Naive thymus-derived CD8-positive, alpha-beta T cell (primary cell): ENCODE measurements at places on chromosomes 2 and 18. TPM values are rescaled to one million over a fixed set of nuclear protein-coding genes. Genes with fewer than 3 reads are reported as not detected.

PIEZO2 gene
- total RNA-seq, result not detected

- no peak for DNase-seq
Measured at GRCh38 chr2:180203972-180204371, 196.9 kb upstream of the CWC22 start.

GRCh38 chr18:73758446-73758845, 389.2 kb downstream of the FBXO15 start:
- DNase-seq, result no peak

DNA sequence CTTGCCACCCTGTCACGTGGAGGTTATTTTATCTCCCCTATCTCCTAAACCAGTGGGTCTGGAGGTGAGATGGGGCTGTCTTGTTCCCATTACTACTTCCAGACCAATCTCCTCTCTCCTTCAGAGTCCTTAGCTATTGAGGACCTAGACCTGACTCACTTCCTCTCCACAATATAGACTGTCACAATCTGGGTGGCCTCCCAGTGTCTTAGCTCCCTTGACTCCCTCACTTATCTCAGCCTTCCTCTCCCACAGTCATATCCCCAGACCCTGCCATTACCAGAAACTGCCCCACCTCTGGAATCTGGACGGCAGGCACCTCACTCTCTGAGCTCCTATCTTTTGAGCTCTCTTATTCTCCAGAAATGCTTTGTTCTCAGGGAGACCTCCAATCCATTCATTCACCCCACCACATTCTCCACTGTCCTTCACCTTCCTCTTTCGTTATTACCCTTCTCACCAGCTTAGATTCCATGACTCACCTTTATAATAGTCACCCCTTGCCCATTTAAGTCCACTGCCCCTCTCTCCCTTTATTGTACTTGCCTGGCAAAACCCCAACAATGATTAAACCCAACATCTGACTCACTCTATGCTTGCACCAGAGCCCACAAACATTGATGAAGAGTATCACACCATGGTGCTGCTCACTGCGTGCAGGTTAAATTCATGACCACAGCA, 23.3 kb upstream of the SIX3 start:
- DNase-seq, result no peak

CIDEA gene
- not detected for total RNA-seq

GRCh38 chr2:161230959-161231358, 70.7 kb downstream of the TANK start:
- no peak for DNase-seq

NEB gene
- 1.7 TPM for total RNA-seq

TMEM178A gene
- 0.47 TPM for total RNA-seq

- DNase-seq, result peak; percentile 45
Measured at GRCh38 chr2:73291093-73291460, 2.3 kb downstream of the EGR4 start.

- DNase-seq, result no peak
Measured at GRCh38 chr2:200042944-200043343, 87.6 kb downstream of the MAIP1 start.

COLEC12 gene
- not detected for total RNA-seq

DNA sequence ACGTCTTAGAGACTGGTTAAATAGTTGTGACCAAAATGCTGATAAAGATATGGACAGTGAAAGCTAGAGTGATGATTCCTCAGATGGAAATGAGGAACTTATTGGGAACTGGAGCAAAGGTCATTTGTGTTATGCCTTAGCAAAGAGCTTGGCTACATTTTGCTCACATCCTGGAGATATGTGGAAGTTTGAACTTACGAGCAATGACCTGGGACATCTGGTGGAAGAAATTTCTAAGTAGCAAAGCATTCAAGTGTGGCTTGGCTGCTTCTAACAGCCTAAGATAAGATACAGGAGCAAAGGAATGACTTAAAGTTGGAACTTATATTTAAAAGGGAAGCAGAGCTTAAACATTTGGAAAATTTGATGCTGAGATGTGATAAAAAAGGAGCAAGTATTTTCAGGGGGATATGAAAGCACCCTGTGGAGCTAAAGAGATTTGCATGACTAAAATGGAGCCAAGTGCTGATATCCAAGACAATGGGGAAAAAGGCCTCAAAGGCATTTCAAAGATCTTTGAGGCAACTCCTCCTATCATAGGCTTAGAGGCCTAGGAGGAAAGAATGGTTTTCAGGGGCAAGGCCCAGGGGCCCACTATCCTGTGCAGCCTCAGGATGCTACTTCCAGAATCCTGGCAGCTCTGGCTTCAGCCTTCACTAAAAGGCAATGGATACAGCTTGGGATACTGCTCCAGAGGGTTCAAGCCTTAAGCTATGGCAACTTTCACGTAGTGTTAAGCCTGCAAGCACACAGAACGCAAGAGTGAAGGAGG, 124.1 kb upstream of the KLHL14 start:
- DNase-seq, result no peak

DNA sequence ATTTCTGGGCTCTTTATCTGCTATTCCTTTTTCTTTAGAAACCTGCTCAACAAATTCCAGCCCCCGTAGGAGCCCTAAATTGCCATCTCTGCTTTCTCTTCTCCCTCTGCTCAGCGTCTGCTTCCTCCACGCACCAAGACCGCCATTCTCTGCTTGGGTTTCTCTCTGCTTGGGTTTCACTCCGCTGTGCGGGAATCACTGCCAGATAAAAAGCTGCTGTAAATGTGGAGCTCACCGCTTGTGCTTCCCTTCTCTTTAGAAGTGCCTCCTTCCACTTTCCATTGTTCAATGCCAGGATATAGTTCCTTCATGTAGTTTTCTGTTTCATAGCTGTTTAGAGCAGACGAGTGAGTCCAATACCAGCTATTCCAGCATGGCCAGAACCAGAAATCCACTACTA, 45.9 kb downstream of the TMEM237 start:
- no peak for DNase-seq

- DNase-seq, result no peak
Measured at GRCh38 chr2:102193074-102193473, 6.3 kb downstream of the IL1RL2 start.

DNA sequence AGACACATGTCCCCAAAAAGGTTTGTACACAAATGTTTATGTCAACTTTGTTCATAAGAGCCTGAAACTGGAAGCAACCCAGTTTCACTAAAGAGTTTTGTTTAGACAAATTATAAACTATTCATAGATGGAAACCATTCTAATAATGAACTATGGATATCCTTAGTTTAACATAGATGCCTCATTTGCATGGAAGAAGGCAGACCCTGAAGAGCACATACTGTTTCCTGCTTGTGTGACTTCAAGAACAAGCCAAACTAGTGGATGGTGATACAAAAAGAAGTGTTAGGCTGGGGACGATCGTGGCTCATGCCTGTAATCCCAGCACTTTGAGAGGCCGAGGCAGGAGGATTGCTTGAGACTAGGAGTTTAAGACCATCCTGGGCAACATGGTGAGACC, 48.1 kb downstream of the ACOXL start:
- no peak for DNase-seq

ARHGAP28 gene
- not detected for total RNA-seq

DNA sequence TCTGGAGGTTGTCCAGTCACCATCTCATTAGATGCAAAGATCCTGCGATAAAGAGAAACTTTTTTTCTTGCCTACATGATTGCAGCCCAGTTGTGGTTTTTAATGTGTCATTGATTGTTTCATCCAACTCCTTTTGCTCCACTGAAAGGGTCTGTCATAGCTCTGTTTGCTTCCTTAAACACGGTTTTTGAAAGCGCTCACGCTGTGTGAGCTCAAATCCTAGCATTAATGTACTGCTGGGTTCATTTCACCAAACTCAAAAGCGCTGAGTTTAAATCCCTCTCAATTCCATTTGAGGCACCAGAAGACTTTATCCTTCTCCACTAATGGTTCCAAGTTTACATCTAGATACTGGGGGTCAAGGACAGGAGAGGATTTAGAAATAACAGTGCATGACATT, 53.6 kb downstream of the CDK15 start:
- no peak for DNase-seq

UPP2 gene
- total RNA-seq, result not detected

DNA sequence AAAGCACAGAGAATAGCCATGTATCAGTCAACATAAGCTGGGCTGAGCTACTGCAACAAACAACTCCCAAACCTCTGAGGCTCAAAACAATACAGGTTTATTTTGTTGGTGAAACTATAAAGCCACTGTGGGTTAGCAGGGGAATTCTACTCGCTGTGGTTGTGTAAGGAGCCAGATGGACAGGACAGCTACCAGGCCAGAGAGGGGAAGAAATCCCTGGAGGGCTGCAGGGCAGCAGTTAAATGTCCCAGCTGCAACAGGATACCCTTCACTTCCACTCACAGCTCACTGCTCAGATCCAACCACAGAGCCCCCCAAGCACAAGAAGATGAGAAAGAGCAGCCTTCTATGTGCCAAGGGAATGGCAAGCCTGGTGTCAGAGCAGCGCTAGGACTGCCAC, 245.9 kb upstream of the RAB6C start:
- no peak for DNase-seq

DNA sequence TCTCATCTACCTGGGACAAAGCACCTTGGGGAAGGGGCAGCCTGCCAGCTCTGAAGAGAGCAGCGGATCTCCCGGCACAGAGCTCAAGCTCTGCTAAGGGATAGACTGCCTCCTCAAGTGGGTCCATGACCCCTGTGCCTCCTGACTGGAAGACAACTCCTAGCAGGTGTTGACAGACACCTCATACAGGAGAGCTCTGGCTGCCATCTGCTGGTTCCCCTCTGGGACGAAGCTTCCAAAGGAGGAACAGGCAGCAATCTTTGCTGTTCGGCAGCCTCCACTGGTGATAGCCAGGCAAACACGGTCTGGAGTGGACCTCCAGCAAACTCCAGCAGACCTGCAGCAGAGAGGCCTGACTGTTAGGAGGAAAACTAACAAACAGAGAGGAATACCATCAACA, 549.9 kb upstream of the LRATD1 start:
- DNase-seq, result no peak

DNA sequence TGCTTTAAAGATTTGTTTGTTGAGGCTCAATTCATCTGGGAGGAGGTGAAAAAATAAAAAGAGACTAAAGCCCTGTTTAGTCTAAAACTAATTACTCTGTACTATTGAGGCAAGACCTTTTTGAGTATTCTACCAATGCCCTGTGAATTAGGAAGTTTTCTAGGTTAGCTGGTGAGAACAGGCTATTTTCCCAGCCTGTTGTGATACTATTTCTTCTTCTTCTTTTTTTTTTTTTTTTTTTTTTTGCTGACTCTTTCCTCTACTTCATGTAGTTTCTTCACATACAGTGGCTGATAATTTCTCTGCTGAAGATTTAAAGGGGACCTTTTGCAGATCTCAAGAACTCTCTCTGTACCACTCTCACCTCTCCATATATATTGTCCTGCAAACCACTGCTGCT, 8.8 kb upstream of the TMEM87B start:
- no peak for DNase-seq

MPP4 gene
- not detected for total RNA-seq

GRCh38 chr18:33924576-33924975, 300.1 kb downstream of the NOL4 start:
- DNase-seq, result no peak

CYP27C1 gene
- total RNA-seq, result not detected

DNA sequence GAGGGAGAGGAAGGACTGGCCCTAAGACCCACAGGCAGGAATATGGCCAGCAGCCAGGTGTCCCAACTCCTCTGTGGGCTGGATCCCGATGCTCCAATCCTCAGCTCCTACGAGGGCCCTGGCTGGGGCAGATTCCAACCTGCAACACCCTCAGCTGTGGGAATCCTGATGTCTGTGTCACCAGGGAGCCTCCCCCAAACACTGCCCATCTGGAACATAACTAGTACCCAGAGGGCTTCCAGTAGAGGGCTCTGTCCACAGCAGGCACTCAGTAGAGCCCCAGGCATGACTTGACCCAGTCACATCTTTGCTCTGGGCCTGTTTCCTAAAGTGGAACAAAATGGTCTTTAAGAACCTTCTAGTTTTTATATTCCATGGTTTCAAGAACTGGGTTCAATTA, 20.6 kb upstream of the LOXHD1 start:
- no peak for DNase-seq

GRCh38 chr2:29570539-29570938, 350.8 kb downstream of the ALK start:
- DNase-seq, result no peak

LRRTM1 gene
- total RNA-seq, result not detected

TRIM43 gene
- total RNA-seq, result not detected

- no peak for DNase-seq
Measured at GRCh38 chr2:211354481-211354880, 798.1 kb downstream of the CPS1 start.

GRCh38 chr2:172472446-172473033, 45.2 kb downstream of the ITGA6 start:
- DNase-seq, result no peak

FAM210A gene
- total RNA-seq, result 12.1 TPM

- no peak for DNase-seq
Measured at GRCh38 chr2:176129813-176130146, 275 bp downstream of the HOXD8 start.

- no peak for DNase-seq
Measured at GRCh38 chr2:143177096-143177786, 48.0 kb downstream of the ARHGAP15 start.

HJURP gene
- total RNA-seq, result not detected

DNA sequence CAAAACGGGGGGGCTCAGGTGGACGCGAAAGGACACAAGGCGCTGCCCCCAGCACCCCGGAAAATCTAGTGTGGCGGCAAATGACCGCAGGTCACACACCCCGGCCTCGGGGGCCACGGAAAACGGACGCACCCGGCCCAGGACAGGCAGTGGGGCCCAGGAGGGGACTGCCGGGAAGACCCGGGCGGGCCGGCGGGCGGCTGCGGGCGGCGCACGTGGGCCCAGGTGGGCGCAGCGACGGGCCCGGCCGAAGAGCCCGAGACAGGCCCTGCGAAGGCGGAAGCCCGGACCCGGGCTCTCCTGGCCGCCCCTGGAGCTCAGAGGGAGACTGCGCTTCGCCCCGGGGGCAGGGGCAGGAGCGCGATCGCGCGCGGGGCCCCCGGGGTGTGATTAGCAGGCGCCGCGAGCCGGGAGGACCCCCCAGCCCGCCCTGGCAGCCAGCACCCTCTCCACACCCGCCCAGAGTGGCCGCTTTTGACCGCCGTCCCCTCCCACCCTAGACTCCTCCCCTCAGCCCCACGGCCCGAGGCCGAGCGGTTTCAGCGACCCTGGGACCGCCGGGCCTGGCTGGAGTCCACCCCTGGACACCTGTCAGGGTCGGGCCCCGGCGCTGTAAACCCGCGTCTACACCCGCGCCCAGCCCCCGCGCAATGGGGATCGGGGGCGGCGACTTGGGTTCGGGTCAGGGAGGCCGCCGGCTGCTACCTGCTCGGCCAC, 773 bp downstream of the MBP start:
- DNase-seq, result no peak

- no peak for DNase-seq
Measured at GRCh38 chr18:37199741-37200140, 365.9 kb downstream of the CELF4 start.

DNA sequence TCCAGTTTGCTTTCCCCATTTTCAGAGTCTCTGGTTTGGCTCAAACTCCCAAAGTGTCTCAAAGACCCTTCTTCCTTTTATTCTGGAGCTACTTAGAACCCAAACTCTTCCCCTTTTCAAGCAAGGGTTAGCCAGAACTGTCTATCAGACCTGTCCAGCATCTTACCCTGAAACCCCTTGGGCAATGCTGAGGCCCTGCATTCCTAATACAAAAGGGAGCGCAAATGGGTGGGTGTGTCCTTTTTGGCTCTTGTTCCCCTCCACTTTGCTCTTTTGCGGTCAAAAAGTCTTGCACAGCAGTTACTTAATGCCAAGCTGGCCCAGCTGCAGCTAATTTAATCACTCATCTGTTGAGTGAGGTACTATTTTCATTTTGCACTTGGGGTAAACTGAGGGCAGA, 231.2 kb upstream of the FOSL2 start:
- no peak for DNase-seq

CD207 gene
- not detected for total RNA-seq
